Activated CD4-positive, alpha-beta T cell treated with anti-CD3 and anti-CD28 coated beads, Interleukin-2, amount 10 ng/mL, durations not matched to agents 7 days and 5 days (primary cell): ENCODE measurements at places on chromosomes 3 and 15. TPM values are rescaled to one million over a fixed set of nuclear protein-coding genes. Genes with fewer than 3 reads are reported as not detected.

DNA sequence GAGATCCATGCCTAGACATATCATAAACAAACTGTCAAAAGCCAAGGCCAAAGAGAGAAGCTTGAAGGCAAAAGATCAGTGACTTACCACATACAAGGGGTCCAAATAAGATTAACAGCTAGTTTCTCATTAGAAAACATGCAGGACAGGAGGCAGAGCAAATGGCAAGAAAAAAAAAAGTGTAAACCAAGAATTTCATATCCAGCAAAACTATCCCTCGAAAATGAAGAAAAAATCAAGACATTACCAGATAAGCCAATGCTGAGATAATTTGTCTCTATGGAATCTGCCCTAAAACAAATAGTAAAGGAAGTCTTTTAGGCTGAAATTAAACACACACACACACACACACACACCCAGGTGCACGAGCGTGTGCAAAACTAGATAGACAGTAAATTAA, 99.6 kb upstream of the NSMCE3 start:
- no peak overlapping the region for H3K4me3 ChIP-seq
- no peak for DNase-seq
- no peaks in the 10 kb centered on the region for H3K36me3 ChIP-seq
- H3K27me3 ChIP-seq = peaks cover 9% of the 10 kb centered on the region
- no peak overlapping the region for H3K27ac ChIP-seq

GRCh38 chr15:32870240-32871033, 152.6 kb downstream of the GREM1 start:
- no peak for DNase-seq
- no peaks in the 10 kb centered on the region for H3K27me3 ChIP-seq
- H3K4me1 ChIP-seq = no peaks in the 10 kb centered on the region

Gene PODXL2
- 2.7 TPM for total RNA-seq

Gene NME9
- not detected for total RNA-seq

Gene RLBP1
- total RNA-seq = not detected
